Renal cortical epithelial cell (primary cell): ENCODE measurements at places on chromosomes 13 and 19. TPM values are rescaled to one million over a fixed set of nuclear protein-coding genes. Genes with fewer than 3 reads are reported as not detected.

F7 gene
- total RNA-seq: 0.30 TPM in 1 of 2 replicates, not detected in the other

LCP1 gene
- total RNA-seq: 0.40 and 5.4 TPM in 2 replicates

ONECUT3 gene
- total RNA-seq: not detected in 2 replicates

IZUMO2 gene
- total RNA-seq: not detected in 2 replicates

GRCh38 chr13:101346161-101346560 lies 70.1 kb downstream of the NALCN start:
- DNase-seq: no peak

- no peak for DNase-seq
Observed at GRCh38 chr13:112207129-112207528, 140.2 kb downstream of the SOX1 start.

DNA sequence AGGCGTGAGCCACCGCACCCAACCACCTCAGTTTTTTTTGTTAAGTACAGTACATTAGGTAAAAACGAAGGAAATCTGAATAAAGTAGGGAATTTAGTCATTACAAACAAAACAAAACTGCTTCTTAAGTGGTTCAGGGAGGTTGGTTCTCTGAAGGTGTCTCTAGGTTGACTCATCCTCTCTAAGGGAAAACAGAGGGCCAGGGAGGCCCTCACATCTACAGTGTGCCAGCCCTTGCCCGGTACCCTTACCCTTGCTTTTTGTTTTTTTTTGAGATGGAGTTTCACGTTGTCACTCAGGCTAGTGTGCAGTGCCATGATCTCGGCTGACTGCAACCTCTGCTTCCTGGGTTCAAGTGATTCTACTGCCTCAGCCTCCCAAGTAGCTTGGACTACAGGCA lies 17.2 kb upstream of the JUND start:
- DNase-seq: peak; percentile 49

- no peak for DNase-seq
Observed at GRCh38 chr13:58953638-58954037, 1210.1 kb downstream of the DIAPH3 start.

- peak; percentile 98 for DNase-seq
Observed at GRCh38 chr13:95258619-95259194, 42.5 kb downstream of the ABCC4 start.

- DNase-seq: no peak
Observed at GRCh38 chr13:111326981-111327642, 6.7 kb downstream of the TEX29 start.

- DNase-seq: no peak
Observed at GRCh38 chr19:28631961-28632360, 581.0 kb downstream of the UQCRFS1 start.

DNA sequence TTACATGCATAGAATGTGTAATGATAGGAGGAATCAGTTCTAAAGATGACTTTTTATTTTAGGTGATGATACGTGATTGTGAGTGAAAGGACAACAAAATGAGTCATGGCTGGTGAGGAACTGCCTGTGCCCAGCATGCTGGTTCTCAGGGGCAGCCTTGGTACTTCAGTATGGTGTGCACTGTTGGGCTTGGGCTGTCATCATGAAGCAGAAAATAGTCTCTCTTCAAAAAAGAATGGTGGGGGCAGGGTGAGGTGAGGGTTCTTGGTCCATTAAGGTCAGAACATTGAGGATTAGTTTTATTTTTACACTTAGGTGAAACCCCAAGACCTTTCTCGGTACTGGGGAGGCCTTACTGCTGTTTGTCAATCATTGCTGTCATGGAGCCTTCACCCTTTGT lies 309.5 kb downstream of the MTUS2 start:
- no peak for DNase-seq

DNA sequence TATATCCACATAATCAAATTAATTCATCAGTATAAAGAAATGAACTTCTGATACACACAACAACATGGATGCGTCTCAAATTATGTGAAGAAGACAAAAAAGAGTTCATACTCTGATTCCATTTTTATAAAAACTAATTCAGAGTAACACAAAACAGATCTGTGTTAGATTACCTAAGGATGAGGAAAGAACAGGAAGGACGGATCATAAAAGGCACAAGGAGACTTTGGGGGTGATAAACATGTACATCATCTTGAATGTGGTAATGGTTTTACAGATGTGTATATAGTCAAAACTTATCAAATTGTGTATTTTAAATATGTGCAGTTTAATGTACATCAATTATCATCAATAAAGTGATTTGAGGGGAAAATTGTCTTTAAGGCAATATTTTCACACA lies 59.9 kb upstream of the DOCK9 start:
- DNase-seq: no peak
